ENCODE measurements at places on chromosomes 11 and 22.

DNA sequence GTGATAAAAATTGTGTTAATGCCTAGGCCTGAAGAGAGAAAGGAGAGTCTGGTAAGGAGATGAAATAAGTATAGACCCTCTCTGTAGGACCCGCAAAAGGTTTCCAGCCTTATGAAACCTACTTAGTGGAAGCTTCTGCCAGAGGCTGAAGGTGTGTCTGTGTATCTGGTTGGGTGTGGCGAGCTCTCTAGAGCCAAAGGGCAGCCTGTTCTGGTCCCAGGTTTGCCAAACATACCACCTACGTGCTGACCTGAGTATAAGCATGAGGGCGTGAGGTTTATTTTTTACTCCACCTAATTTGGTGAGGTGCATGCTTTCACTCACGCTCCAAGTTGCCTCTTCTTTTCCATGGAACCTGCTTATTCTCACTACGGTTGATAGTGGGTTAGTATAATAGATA, 5.6 kb downstream of the CSTPP1 start:
- DNase-seq, result no peak

DNA sequence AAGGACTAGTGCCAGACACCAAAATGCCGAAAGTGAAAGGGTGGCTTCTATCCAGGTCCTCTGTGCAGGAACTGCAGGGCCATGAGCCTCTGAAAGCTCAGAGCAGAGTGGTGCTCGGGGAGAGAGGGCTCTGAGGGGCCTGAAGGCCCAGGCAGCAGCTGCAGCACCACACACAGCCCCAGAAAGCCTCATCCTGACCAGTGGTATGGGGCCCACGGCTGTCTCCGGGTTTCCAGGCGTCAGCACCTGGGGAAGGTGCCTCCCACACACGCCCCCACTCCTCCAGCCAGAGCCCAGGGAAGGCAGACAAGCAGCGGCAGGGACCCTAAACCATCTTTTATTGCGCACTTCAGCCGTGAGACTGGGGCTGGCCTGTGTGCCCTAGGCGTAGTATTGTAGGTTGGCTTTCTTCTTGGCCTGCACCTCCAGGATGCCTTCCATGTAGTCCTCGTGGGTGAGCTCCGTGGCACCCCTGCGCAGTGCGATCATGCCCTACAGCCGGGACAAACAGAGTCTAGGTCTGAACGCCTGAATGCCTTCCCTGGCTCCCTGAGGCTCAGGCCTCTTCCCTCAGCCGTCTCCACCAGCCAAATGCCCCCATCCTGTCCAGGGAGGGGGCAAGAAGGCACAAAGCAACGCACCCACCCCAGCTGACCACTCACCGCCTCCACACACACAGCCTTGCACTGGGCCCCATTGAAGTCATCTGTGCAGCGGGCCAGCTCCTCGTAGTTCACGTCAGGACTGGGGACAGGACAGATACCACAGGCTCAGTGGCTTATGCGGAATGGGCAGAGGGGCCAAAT, 7.6 kb downstream of the PSMC3 start:
- DNase-seq, result no peak

GRCh38 chr11:5004424-5005274, 10.0 kb downstream of the OR51L1 start:
- DNase-seq, result peak; percentile 52

DNA sequence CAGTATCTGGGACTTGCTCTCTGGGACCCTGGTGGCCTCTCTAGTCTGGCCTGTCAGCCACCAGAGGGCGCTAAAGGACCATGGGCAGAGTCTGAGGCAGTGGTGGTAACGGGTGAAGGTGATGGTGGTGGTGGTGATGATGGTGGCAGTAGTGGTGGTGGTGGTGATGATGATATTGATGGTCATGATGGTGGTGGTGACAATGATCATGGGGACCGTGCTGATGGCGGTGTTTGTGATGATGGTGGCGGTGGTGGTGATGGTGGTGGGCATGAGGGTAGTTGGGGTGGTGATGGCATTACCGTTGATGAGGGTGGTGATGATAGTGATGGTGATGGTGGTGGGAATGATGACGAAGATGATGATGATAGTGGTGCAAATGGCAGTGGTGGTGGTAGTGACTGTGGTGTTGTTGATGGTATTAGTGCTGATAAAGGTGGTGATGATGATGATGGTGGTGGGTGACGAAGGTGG, 16.0 kb downstream of the TRPM5 start:
- DNase-seq, result peak; percentile 68

DNA sequence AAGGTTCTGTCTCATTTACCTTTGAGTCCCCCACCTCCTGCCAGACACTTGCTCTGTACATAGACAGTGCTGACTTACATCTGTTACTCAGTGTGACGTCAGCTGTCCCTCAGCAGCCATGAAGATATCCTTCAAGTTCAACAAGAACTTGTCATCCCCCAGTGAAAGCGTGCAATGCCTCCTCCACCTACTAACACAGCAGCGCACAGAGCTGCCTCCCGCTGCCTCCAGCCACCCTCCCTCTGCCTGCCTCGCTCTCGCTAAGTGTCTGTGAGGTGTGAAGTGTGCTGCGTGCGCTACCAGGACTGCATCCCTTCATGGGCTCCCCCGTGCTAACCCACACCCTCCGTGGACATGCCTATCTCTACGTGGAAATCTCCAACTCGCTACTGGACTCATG, 621.4 kb downstream of the BRD1 start:
- DNase-seq, result no peak

GRCh38 chr11:109416601-109417000, 5.4 kb upstream of the C11orf87 start:
- DNase-seq, result no peak

- peak; percentile 9 for DNase-seq
These were observed 34.1 kb downstream of the DAGLA start for GRCh38 chr11:61714316-61714715.

All from NCI-H1417 (cell line).